ENCODE measurements at places on chromosomes 1 and 21. TPM values are rescaled to one million over a fixed set of nuclear protein-coding genes. Genes with fewer than 3 reads are reported as not detected.

ADAM30 gene
- total RNA-seq, result not detected

IFFO2 gene
- 19.9 TPM for total RNA-seq

GPR37L1 gene
- not detected for total RNA-seq

ASAP3 gene
- total RNA-seq, result 14.5 TPM

ZFP69B gene
- 2.6 TPM for total RNA-seq

CD48 gene
- total RNA-seq, result not detected

COL11A1 gene
- 1.8 TPM for total RNA-seq

RAB3GAP2 gene
- total RNA-seq, result 15.2 TPM

ALPL gene
- 7.2 TPM for total RNA-seq

SPRR2E gene
- not detected for total RNA-seq

LAPTM5 gene
- total RNA-seq, result 0.25 TPM

TDRD5 gene
- not detected for total RNA-seq

NBPF11 gene
- 2.0 TPM for total RNA-seq
